Esophagus squamous epithelium (tissue), 5 donors: ENCODE measurements at places on chromosomes 7 and 10.

DNA sequence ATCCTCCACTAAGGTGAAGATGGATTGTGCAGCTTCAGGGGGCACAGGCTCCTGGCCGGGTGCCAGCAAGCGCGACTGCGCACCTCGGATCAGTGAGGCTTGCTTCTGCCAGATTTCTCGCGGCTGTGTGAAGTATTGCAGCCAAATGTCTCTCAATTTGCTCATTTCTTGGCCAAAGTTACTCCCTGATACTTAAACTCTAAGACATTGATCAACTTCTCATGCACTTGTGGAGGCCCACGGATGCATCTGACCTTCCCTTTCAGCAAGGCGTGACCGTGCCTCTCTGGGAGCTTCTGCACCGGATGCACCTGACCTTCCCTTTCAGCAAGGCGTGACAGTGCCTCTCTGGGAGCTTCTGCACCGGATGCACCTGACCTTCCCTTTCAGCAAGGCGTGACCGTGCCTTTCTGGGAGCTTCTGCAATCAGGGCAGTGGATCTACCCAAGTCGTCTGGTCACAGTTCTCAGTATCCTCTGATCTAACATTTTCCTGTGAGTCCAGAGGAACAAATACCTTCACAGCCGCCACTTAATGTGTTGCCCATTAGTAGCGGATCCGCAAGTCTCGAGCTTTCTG is 248.3 kb downstream of the ADARB2 start:
- no peak for DNase-seq

GRCh38 chr10:131946321-131946751 is 35.4 kb downstream of the BNIP3 start:
- no peak for DNase-seq

- no peak for DNase-seq
Observed at GRCh38 chr10:317271-317769, 182.1 kb downstream of the ZMYND11 start.

DNA sequence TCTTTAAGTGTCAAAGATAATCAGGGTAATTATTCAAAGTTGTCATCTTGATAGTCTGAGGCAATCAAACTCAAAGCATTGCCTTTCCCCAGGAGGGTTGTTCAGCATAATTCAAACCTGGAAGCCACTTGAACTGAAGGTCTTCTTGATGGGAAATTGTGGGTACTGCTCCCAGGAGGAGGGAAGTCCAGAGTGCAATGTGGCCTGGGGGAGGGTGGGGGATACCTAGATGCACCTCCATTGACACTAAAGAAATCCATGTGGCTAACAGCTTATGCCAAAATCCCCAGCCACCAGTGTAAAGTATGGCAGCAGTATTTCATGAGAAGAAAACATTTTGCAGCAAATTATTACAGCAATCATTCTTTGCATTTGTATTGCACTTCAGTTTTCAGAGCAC is 114.9 kb downstream of the STRA8 start:
- DNase-seq = no peak

DNA sequence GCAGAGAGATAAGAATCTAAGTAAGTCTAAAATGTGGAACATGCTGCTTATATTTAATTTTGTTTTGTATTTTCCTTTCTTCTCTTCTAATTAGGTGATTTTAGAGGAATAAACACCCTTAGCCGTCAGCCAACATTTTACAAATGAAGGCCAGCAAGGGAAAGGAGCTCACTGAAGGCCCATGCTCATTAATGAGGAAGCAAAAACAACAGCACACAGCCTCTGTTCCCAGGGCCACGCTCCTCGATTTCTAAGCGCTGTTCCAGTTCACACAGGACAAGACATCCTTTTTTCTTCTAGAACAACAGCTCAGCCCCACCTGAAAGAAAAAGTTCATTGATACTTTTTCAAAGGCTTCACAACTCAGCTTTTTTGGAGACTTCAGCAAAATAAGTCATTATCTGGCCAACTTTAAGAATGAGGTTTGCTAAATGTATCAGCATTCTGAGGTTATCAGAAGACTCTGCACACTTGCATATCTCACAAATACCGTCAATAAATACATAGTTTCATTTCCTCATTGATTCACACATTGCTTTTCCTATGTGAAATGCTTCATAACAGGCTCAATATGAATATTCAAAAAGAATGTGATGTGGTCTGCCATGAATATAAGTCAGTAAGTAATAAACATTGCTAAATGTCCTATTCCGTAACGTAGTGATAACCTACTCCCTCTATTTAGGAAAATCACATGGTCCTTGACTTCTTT is 34.8 kb upstream of the SFMBT2 start:
- no peak for DNase-seq

DNA sequence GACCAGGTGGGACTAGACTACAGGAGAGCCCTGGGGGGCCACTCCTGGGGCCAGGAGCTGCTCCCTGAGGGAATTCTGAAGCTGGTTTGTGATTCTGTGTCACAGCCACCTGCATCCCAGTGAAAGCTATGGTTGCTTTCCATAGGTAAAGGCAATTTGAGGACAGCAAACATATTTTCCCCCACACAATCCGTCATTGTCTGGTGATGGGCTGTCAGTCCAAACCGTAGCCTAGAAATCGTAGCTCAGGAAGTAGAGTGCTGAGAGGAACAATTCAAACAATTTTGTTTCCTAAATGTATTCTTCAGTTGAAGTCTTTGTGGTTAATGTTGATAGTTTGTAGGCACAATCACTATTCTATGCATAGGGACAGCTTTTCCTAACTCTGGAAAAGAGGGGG is 106.0 kb upstream of the INSYN2A start:
- DNase-seq = no peak
